Smooth muscle cell of the pulmonary artery (primary cell): ENCODE measurements at places on chromosomes 1 and 21. TPM values are rescaled to one million over a fixed set of nuclear protein-coding genes. Genes with fewer than 3 reads are reported as not detected.

The OR6P1 gene
- not detected in 2 replicates for total RNA-seq

The CCDC181 gene
- 0.53 and 0.85 TPM in 2 replicates for total RNA-seq

The DEGS1 gene
- 80.2 and 101 TPM in 2 replicates for total RNA-seq

The DNALI1 gene
- 3.9 TPM in 2 replicates for total RNA-seq

The OXCT2 gene
- total RNA-seq: 1.3 and 1.8 TPM in 2 replicates
